Fibroblast of skin of left quadriceps (primary cell): ENCODE measurements at places on chromosomes 1 and 21.
A peak's percentile ranks its signal among the peaks of the same experiment; 100 is the strongest.

- no peak for DNase-seq
Observed at GRCh38 chr1:44249543-44249942, 36.3 kb downstream of the DMAP1 start.

DNA sequence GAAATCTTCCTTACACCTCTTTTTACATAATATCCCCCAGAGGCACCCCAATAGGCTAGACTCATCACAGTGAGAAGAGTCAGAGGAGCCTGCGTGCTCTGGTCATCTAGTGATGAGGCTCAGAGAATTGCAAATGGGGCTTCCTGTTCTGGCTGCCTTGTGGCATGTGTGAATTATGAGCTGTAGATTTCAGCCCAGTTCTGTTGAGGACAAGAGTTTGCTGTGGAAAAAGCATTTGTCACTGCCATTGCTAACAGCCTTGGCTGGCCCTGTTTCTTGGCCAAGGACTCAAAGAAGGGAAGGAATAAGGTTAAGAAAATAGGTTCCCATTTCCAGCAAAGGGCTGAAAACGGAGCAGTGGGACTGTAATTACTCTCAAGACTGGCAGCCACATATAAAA is 30.7 kb downstream of the MRAP start:
- DNase-seq = no peak

DNA sequence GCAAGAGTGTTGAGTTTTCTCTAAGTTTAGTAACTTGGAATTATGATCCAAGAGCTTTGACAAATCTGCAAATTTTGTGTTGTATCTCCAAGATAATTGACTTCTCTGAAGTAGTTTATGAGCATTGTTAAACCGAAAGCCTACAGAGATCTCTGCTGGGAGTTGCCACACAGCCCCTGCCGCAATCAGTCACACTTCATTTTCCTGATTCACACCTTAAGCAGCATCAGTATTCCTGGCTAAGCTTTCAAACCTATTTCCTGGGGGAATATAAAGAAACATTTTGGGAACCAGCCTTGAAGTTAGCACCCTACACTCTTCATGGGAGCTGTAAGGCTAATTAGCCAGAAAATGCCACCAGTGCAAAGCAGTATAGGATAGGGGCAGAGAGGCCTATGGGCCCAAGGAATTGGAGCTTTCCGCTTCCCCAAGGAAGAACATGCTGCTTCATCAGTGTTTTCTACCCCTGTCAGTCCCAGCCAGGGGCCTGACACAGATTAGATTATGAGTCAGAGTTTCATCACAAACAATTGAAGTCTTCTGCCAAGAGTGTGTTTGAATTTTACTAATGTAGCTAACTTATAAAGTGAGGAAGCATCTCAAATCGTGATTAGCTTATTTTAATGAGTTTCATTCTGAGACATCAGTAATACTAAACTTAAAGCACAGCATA is 23.2 kb upstream of the CACYBP start:
- DNase-seq = no peak

- DNase-seq = no peak
Observed at GRCh38 chr1:179082333-179082998, 596 bp downstream of the TOR3A start.

- DNase-seq = no peak
Observed at GRCh38 chr1:178490136-178490535, 6.6 kb downstream of the CLEC20A start.

DNA sequence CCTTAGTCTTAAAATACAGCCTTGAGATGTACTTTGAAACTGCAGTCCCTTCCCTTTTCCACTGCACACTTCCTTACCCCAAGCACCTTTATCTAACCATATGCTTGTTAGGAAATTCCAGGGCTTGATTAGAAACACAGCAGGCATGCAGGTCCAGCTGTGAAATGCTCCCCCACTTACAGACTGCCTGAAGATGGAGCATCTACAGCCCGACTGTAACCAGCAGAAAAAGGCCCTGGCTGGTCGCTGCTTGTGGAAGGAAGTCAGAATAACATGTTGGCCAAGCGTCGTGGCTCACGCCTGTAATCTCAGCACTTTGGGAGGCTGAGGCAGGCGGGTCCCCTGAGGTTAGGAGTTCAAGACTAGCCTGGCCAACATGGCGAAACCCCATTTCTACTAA is 37.2 kb downstream of the VN1R5 start:
- peak; percentile 9 for DNase-seq

DNA sequence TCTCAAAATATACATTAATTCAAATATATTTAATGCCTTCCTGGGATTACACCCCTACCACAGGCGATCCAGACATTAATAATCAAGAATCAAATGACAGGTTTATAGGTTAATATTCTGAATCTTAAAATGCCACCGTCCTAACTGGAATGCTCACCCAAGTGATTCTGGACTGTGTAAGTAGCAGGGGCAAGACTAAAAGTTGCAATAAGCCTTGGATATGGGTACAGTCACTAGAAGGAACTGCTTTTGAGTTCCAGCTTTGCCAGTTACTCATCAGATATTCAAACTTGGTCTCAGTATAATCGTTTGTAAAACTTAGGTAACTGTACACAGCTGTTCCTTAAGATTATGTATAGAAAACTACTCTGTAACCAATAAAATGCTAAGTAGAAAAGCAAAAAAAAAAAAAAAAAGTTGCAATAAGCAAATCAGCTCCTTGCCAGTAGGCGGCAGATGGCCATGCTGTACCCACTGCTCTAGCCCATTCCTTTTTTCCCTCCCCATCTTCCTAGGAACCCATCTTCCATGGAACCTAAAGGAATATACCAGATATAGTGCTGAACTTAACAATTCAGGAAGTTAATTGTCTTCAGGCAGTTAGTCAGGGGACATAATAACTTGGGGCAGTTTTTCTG is 10.5 kb downstream of the RO60 start:
- no peak for DNase-seq

DNA sequence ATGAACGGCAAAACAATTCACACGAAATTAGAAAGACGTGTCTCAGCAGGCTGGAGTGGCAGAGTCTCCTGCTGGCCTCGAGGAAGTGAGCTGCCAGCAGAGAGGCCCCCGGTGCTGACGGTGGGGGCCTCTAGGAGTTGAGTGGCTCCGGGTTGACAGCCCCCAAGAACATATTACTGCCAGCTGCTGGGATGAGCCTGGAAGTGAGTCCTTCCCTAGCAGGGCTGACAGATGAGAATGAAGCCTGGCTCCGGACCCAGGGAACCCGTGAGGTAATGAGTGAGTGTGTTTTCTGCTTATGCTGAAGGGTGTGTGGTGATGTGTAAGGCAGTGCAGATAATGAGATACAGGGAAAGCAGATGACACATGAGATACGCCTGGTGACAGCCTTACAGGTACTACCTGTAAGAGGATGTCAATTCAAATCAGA is 23.5 kb upstream of the LRRC47 start:
- DNase-seq = no peak

DNA sequence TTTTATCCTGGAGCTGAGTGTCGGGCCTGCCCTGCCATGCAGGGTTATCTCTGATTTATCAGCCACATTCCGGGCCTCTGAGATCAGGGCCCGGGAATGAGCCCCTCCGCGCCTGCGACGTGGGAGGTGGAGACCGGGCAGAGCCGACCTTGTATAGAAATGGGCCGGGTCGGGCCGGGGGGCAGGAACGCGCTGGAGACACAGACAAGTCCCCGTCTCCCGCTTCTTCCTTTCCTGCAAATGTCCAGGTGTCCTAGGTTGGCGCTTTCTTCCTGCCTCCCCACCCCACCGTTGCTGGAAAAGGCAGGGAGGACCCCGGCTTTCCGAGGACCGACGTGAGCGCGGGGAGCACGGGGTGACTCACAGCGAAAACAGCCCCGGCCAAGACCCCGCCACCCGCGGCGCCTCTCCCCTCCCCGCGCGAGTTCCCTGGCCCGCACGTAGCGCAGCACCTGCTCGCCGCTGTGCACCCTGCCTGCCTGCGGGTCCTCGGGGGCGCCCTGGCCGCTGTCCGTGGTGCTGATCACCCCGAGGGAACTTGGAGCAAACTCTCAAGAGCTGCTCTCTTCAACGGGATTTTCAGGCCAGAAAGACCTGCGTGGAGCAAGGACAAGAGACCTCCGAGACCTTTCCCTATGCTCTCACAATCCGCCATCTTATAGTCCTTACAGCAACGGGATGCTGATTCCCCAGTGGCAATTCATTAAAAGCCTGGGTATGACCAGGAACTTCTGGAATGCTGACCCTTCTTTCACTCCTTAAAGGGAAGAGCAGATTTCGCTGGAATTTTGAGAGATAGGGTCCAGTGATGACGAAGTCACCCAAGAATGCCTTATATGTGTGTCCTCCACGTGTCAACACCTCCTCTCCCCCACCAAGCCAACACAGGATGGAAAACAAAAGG is 475 bp upstream of the NPPB start:
- peak; percentile 30 for DNase-seq

GRCh38 chr1:1022302-1023009 is 2.5 kb downstream of the AGRN start:
- no peak for DNase-seq

DNA sequence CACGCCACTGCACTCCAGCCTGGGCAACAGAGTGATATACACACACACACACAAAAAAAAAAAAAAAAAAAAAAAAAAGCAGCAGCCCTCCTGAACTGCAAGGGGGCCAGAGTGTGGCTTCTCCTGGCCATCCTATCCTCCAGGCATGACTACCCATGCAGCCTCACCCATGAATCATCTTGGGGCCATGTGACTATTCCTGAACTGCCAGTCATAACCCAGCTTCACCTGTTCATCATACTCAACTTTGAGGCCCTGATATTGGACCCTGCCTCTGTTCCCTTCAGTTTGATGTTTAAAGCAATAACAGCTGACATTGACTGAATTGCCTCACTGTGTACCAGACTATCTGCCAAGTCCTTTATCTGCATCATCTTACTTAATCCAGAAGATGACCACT is 2.8 kb upstream of the HPCAL4 start:
- DNase-seq = no peak

DNA sequence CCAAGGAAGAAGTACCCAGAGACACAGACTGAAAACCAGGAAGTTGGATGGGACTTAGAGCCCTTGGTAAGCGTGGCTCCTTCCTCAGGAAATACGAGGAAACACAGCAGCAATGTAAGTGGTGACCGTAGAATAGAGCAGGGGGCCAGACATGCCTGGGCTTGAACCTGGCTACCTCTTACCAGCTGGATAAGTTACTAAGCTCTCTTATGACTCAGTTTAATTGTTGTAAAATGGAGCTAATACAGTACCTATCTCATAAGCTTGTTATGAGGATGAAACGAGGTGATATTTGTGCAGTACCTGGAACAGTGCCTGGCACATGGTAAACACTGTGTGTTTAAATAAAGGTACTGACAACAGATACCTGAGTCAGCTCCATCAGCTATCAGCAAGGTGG is 19.2 kb downstream of the EBNA1BP2 start:
- no peak for DNase-seq

GRCh38 chr1:67001682-67002425 is 52.1 kb downstream of the SLC35D1 start:
- no peak for DNase-seq

DNA sequence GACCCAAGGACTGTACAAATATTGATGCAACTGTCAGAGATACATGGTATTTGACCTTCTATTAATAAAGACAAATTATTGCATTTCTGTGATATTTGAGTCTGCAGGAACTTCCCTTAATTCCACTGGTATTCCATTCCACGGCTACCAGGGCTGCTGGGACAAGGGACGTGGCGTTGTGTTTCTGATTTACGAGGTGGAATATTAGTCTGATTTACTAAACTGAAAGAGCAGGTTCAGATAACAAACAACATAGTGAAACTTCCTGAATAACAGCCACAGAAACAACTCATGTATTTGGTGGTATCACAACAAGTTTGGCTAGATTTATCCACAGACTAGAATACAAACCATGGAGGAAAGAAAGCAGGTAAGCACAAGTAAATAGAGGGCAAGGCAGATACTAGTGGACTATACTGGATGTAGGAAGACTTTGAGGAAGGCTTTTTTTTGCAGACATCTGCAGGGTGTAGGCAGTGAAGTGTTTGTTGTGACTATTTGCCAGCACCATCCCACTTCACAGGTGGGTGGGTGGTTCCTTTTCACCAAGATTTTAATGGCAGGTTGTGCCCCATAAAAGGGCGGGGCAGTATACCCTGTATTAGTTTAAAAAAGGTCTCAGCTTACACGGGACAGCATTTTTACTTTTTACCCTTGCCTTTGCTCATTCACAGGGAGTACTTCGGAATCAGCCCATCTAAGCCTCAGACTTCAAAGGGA is 100.4 kb downstream of the FGGY start:
- DNase-seq = no peak

- no peak for DNase-seq
Observed at GRCh38 chr1:160192234-160192633, 1.9 kb downstream of the CASQ1 start.

GRCh38 chr1:87202922-87203655 is 125.6 kb upstream of the LMO4 start:
- no peak for DNase-seq

- DNase-seq = no peak
Observed at GRCh38 chr1:116947092-116947860, 37.6 kb downstream of the PTGFRN start.

- no peak for DNase-seq
Observed at GRCh38 chr1:160628799-160629263, 18.0 kb downstream of the SLAMF1 start.

DNA sequence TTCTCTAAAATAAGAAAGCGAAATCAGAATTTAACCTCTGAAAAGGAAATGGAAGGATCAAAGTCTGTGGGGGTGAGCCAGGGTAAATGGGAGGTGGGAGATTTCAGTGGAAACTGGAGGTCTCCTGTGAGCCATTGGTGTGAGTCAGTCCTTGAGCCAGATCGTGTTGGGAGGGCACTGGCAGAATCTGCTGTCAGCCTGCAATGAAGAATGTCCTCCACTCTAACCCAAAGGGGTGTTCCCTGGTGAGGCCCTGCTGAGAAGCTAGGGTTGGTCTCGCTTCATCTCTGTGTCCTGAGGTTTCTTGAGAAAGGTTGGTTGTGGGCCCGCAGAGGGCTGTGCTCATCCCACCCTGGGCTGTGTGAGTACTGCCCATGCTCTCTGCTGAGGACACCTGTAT is 2.4 kb downstream of the QSOX1 start:
- no peak for DNase-seq

- no peak for DNase-seq
Observed at GRCh38 chr1:154628121-154628405, 20.1 kb upstream of the ADAR start.

GRCh38 chr1:213533125-213533524 is 454.6 kb upstream of the PROX1 start:
- no peak for DNase-seq

GRCh38 chr1:174815036-174815435 is 184.7 kb upstream of the CACYBP start:
- no peak for DNase-seq
